Tongue (tissue), 3 donors: ENCODE measurements at places on chromosomes 12 and 14.

DNA sequence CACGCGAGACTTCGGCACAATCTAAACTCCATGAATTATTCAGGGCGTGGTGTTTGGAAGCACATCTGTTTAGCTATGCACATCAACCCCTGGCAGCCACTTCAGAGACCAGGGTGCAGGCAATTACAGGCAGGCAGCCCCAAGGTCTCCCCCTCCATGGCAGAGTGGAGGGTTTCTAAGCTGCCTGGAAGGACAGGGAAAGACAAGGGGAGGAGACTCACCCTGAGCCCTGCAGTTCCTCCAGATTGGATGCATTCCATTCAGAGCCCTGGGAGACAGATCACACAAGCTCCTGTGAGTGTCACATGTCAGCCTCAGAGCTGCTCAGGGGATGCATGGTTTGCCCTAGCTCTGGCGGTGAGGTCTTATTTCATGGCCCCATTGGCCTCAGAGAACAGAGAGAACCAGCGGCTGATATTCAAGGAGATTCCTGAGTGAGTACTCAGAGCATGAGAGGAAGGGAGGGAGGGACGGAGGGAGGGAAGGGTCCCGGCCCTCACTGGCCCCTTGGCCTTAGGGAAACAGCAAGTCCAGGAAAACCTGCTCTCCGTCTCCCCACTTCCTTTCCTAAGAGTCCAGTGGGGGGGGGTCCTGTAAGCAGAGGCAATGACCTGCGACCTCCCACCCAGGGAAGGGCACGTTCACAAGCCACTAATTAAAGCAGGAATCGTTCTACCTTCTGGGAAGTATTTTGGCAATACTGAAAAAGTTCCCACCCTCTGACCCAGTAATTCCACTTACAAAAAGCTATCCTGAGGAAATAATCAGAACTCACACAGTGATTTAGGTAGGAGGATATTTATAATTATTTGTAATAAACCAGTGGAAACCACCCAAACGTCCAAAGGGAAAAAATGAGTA lies 55.1 kb downstream of the SSH1 start:
- peak; percentile 94 for DNase-seq

DNA sequence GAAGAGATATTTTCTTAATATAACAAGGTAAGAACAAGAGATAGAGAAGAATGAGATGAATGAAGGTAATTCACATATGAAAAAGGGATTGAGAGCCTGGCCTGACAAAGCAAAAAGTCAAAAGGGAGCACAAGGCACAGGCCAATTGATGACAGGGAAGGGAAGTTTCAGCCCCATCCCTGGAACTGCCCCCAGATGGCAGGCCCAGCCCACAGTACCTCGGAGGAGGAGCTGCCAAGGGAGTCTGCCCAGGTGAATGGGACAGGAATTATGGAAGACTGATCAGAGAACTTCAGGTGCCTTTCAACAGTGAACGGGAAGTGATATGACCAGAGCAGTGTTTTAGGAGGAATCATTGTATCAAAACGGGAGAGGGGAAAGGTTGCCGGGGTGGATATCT lies 15.7 kb downstream of the SNRPF start:
- DNase-seq = no peak

DNA sequence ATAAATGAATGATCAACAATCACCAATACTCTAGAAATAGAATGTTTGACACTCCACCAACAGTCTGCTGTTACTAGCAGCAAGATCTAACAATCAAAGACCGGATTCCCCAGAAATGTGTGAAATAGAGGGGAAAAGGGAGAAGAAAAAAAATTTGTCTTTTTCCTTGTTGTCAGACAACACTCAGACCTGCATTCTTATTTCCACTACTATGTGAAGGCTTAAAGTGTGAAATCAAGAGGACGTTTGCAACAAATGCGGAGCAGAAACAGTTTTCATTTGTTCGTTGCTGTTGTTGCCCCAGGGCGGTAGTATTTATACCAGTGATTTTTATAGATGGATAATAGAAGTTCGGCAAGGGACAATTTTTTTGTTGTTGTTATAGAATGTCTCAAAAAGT lies 9.2 kb downstream of the NKX2-1 start:
- DNase-seq = no peak

DNA sequence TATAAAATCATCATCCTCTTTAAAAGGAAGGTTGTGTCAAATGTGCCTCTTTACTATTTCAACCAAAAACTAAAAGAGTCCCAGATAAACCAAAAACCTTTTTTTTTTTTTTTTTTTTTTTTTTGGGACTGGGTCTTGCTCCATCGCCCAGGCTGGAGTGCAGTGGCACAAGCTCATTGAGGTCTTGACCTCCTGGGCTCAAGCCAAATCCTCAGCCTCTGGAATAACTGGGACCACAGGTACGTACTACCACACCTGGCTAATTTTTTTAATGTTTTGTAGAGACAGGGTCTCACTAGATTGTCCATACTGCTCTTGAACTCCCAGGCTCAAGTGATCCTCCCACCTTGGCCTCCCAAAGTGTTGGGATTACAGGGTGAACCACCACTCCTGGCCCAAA lies 16.4 kb upstream of the SELPLG start:
- DNase-seq = no peak

DNA sequence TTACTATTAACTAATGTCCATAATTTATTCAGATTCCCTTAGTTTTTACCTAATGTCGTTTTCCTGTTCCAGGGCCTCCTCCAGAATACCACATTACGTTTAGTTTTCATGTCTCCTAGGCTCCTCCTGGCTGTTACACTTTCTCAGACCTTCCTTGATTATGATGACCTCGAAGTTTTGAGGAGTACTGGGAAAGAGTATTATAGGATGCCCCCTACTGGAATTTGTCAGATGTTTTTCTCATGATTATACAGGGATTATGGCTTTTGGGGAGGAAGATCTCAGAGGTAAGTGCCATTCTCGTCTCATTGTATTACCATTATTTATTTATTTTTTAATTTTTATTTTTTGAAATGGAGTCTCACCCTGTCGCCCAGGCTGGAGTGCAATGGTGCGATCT lies 17.7 kb upstream of the C1S start:
- DNase-seq = peak; percentile 25

GRCh38 chr12:19639781-19640415 lies 200.6 kb downstream of the AEBP2 start:
- DNase-seq = peak; percentile 42
